ENCODE measurements at places on chromosomes 13 and 19.

GRCh38 chr19:11447347-11448262 is 12.2 kb downstream of the PRKCSH start:
- DNase-seq, result no peak

GRCh38 chr19:54434873-54435214 is 14.2 kb upstream of the LENG8 start:
- no peak for DNase-seq

DNA sequence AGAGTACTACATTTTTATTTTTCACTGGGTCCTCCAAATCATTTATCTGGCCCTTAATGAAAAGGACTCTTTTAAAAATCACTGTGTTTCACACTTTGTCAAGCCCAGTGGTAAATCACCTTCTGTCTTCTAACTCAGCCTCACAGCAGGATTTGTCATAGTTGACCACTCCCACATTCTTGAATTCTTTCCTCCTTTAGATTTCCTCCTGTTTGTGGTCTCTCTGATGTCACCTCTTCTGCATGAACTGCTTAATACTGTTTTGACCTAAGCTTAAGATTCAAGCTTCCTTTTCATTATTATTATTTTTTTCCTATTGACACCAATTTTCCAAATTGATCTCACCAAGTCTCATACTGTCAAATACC is 899.8 kb upstream of the MIR17HG start:
- peak; percentile 48 for DNase-seq

- DNase-seq, result no peak
Measured at GRCh38 chr19:35742121-35742724, at the start of gene IGFLR1. Gene IGFLR1, minus strand, starts transcription at chr19:35742452. Its CDS starts 1,272 bp downstream, at chr19:35741180.

DNA sequence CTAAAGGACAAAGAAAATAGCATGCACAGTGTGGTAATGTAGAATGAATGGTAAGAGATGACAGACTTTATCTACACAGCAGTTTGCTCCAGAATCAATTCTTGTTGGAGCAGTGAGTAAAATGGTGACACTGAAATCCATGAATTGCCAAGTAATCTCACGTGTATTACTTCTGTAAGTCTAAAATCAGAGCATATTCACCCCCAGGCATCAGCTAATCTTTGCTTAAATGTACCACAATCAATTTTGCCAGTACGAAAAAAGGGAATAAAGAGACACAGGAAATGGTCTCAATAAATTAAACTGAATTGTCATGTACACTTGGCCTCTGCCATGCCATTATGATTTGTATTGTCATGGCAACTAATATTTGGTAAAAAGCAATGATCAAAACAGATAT is 294.2 kb downstream of the PCDH17 start:
- no peak for DNase-seq

DNA sequence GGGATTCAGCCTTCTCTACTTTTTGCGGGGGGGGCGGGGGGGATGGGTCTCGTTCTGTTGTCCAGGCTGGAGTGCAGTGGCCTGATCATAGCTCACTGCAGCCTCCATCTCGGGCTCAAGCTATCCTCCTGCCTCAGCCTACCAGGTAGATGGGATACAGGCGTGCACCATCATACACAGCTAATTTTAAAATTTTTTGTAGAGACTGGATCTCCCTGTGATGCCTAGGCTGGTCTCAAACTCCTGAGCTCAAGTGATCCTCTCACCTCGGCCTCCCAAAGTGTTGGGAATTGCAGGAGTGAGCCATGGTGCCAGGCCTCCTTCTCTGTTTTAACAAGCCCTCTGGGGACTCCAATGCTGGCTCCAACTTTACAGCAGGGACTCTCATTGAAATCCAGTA is 569 bp upstream of the ZNF792 start:
- DNase-seq, result no peak

DNA sequence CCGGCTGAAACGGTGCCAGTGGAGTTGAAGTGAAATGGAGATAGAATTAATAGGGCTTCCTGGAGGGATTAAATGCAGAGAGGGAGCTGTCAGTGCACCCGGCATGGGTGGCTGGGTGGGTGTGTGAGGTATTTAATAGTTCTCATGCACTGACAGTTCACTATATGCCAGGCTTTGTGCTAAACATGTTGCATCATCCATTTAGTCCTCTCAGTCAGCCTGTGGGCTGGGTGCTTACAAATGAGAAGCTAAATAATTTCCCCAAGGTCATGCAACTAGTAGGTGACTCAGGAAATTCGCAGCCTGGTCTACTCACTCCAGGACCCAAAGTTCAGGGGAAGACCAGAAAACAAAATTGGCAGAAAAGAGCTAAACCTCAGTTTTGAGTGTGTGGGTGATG is 63.5 kb upstream of the SPATA13 start:
- DNase-seq, result no peak

DNA sequence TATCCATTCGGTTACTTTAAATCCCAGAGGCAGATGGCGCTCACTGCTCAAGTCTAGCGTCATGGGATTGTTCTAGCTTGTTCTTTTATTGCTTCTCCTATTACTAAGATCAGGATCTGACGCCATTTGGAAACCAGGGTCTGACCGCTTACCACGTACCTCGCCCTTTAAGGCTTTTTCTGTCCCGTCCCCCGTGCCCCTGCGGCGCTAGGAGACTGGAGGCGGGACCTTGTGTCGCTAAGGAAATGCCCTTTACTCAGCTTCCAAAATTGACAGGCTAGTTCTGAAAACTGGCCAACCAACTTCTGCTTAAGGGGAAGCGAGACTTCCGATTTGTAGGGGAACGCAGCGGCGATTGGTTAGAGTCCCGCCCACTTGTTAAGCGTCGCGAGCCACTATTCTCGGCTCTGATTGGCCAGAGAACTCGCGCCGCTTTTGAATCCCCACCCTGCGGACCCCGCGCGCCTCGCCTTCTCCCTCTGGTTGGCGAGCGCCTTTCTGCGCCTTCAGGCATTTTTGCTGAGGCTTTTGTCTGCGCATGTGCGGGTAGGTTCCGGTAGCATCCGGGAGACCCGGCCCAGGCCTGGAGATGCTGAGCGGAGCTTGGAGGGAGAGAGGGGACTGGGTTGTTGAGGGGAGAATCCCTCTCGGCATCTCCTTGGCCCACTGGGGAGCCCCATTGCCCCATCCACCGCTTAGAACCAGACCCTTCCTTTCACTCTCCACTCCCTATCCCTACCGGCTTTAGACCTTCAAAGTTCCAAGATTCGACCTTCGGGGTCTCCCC is 3.9 kb upstream of the C19orf84 start:
- peak; percentile 93 for DNase-seq

DNA sequence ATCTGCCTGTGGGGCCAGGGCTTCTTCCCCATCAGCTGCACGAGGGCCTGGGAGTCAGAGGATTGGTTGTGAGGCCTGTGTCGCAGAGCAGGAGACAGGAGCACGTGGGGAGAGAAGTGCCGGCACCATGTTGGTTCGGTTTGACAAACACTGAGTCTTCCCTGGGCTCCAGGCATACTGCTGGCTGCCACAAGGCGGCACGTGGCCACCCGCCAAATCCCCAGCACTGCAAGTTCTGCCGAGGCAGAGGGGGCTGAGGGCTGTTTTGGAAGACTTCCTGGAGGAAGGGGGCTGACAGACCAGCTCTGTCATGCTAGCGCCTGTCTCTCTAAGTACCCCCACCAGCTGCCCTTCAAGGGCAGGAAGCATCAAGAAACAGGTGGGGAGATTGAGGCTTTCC is 9.5 kb downstream of the SHANK1 start:
- no peak for DNase-seq

DNA sequence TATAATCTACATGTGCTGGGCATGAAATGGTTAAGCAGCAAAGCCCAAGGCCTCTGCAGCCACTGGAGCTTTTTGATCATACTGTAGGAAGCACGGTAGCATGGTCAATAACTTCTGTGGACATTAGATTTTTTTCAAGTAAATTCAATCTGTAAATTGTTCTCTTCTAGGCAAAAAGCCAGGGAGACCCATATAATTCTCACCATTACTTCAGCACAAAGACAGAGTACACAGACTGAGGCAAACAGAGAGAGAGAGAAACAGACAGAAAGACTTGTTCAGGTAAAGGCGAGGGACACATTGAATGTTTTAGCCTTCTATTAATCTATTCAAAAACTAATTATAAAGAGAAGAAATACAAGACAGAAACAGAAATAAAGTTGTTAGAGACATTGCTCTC is 349.4 kb downstream of the RFC3 start:
- DNase-seq, result no peak

GRCh38 chr19:58409010-58409790 is 751 bp downstream of the ZNF584 start:
- DNase-seq, result no peak

DNA sequence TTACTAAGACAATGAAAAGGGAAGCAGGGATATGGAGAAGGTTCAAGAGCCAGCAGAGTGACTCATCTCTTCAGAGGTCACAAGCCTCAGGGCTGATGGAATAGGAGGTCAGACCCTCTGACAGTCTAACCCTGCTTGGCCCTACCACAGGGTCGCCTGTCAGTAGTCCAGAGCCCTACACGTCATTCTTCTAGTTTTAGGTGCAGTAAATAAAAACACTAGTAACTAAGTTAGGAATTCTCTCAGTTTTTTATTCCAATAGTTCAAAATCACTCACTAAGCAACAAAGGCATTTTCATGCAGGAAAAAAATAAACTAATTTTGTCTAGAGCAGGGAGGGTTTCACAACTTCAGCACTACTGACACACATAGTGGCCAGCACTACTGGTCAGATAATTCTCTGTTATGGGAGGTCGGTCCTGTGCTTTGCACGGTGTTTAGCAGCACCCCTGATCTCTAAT is 27.2 kb downstream of the FOXO1 start:
- DNase-seq, result no peak

- DNase-seq, result no peak
Measured at GRCh38 chr13:108218044-108218974, at the start of gene ABHD13. Gene ABHD13, plus strand, starts transcription at chr13:108218392. Its CDS starts 10,827 bp downstream, at chr13:108229219.

- no peak for DNase-seq
Measured at GRCh38 chr19:1658150-1659083, 6.0 kb upstream of the TCF3 start.

- DNase-seq, result no peak
Measured at GRCh38 chr19:8449830-8450229, 5.1 kb downstream of the HNRNPM start.

- DNase-seq, result no peak
Measured at GRCh38 chr19:8138201-8138600, 11.2 kb downstream of the FBN3 start.

GRCh38 chr13:97388373-97388772 is 45.6 kb upstream of the RAP2A start:
- DNase-seq, result no peak

DNA sequence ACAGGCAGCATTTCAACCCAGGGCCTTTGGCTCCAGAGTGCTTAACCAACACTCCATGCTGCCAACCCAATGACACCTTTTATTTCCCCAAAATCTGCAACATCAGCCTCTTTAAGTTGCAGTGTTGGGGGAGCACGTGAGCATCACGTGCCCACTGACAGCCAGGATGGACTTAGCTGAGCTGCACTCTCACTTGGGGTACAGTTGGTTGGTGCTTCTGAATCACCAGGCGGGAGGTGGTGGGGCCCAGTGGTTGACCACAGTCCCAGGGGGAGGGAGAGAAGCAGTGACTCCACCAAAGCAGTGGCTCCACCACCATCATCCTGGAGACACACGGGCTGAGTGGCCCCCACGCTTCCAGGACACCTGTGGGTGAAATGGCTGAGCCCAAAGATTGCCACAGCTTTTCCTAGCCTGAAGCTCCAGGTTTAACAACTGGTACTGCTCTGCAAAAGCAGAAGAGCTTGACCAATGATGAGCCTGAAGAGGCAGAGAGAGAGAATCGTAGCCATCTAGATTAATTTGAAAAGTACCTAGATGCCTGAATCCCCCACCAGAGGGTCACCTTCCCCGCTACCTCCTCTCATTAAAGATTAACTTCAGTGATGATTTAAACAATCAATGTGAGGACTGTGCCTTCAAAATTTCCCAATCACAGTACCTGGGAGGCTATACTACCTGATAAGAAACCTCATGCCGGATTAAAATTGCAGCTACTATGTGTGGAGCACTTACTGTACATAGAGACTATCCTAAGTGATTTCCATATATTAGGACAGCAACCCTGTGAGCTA is 193.8 kb downstream of the FOXO1 start:
- DNase-seq, result no peak

GRCh38 chr13:83827338-83827737 is 54.9 kb downstream of the SLITRK1 start:
- no peak for DNase-seq

All from epithelial cell of prostate (primary cell).